LNCaP clone FGC (cell line): ENCODE measurements at places on chromosomes 12 and 14.

- no peak for DNase-seq
Observed at GRCh38 chr12:58529114-58529665, 391.1 kb downstream of the LRIG3 start.

GRCh38 chr14:100881211-100882025 is 22.1 kb downstream of the RTL1 start:
- no peak for DNase-seq

- DNase-seq, result peak; percentile 0
Observed at GRCh38 chr14:20934148-20934762, 21.0 kb upstream of the RNASE2 start.

DNA sequence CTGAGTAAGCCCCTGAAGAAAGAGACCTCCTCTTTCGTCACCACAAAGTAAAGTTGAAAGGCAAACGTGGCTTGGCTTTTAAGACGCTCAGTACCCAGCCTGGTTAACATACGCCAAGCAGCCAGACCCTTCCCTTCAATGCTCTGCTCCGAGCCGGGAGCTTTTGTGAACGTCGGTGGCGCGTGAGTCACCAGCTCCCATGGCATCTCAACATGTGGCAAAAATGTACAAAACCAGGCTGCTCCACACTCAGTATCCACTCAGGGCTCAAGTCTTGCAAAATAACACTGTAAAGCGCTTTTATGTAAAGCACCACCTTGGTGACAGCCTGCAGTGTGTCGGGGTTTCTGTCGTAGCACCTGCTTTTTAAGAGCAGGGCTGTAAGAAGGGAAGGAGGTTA is 89.0 kb downstream of the SETD3 start:
- no peak for DNase-seq

- no peak for DNase-seq
Observed at GRCh38 chr12:132014915-132015280, 65.2 kb downstream of the EP400 start.

GRCh38 chr14:33717866-33718265 is 233.0 kb downstream of the EGLN3 start:
- DNase-seq, result no peak

DNA sequence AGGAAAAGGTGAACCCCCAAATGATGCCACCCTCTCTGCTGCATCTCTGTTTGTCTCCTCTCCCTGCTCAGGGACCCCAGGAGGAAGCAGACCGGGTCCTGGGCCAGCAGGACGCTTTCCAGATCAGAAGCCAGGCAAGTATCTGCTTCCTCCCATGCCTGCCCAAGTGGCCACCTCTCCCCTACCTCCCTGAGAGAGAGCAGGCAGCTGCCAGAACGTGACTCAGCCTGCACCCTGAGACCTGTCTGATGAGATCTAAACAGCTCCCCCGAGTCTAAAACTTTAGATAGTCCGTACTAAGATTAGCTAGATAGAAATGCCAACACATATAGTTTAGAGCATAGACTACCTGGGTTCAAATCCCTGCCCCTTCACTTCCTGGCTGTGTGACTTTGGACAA is 31.2 kb upstream of the OAS1 start:
- no peak for DNase-seq

GRCh38 chr12:97456571-97457188 is 5.9 kb upstream of the RMST start:
- DNase-seq, result no peak

- DNase-seq, result no peak
Observed at GRCh38 chr12:22687361-22688076, 62.5 kb downstream of the ETNK1 start.

- DNase-seq, result no peak
Observed at GRCh38 chr12:57630891-57631433, 2.0 kb downstream of the B4GALNT1 start.

- DNase-seq, result no peak
Observed at GRCh38 chr14:97916669-97917568, 1119.7 kb downstream of the VRK1 start.

DNA sequence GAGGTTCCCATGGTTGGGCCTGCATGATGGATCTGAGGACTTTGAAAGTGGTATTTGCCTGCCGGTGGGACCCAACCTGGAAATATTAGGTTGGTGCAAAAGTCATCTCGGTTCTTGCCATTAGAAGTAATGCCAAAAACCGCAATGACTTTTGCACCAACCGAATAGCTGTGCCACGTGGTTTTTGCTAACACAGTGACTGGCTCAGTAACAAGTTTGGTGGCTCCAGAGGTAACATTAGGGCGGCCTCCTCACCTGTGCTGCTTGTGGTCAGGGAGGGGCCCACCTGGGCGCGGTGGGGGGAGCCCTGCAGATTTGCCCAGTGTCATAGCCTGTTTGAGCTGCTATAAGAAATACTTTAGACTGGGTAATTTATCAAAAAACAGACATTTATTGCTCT is 1.8 kb downstream of the BDKRB2 start:
- DNase-seq, result no peak

- DNase-seq, result no peak
Observed at GRCh38 chr14:28630100-28630499, 136.5 kb upstream of the FOXG1 start.
